ENCODE measurements at places on chromosomes 13 and 19. TPM values are rescaled to one million over a fixed set of nuclear protein-coding genes. Genes with fewer than 3 reads are reported as not detected.

DHX34 gene
- total RNA-seq = 9.6 TPM

EEF1AKMT1 gene
- total RNA-seq = 7.3 TPM

NUFIP1 gene
- 2.3 TPM for total RNA-seq

SMIM44 gene
- not detected for total RNA-seq

S1PR5 gene
- 4.6 TPM for total RNA-seq

TTC9B gene
- not detected for total RNA-seq

GFY gene
- not detected for total RNA-seq

GRIN3B gene
- total RNA-seq = under 0.01 TPM

ACER1 gene
- not detected for total RNA-seq

HRC gene
- total RNA-seq = under 0.01 TPM

AMER2 gene
- not detected for total RNA-seq

ACP7 gene
- total RNA-seq = 1.7 TPM

BAX gene
- 96.4 TPM for total RNA-seq

BLVRB gene
- total RNA-seq = 63.1 TPM

TMEM238 gene
- 0.58 TPM for total RNA-seq

KLK12 gene
- not detected for total RNA-seq

PGLYRP1 gene
- not detected for total RNA-seq

SLC1A6 gene
- not detected for total RNA-seq

NMRK2 gene
- not detected for total RNA-seq

KCNN4 gene
- total RNA-seq = 4.5 TPM

C19orf38 gene
- total RNA-seq = 2.3 TPM

ZNF763 gene
- total RNA-seq = 1.2 TPM

VASP gene
- total RNA-seq = 112 TPM

CYP2B6 gene
- not detected for total RNA-seq

UGGT2 gene
- total RNA-seq = 86.3 TPM

RBM26 gene
- 21.9 TPM for total RNA-seq

ZIC2 gene
- total RNA-seq = not detected

CEACAM4 gene
- not detected for total RNA-seq

LHB gene
- total RNA-seq = not detected

LGALS14 gene
- not detected for total RNA-seq

FARP1 gene
- total RNA-seq = 18.6 TPM

FCAR gene
- not detected for total RNA-seq

FOXO1 gene
- 2.5 TPM for total RNA-seq

ZNF580 gene
- total RNA-seq = 3.8 TPM

LINGO3 gene
- not detected for total RNA-seq

HIPK4 gene
- total RNA-seq = 0.28 TPM

GRIK5 gene
- 0.19 TPM for total RNA-seq

OR7A5 gene
- total RNA-seq = not detected

F2RL3 gene
- total RNA-seq = not detected

OR4F17 gene
- not detected for total RNA-seq
